Adrenal gland (tissue), 19 donors: ENCODE measurements at places on chromosomes 2 and 18. TPM values are rescaled to one million over a fixed set of nuclear protein-coding genes. Genes with fewer than 3 reads are reported as not detected.

RAB6D gene
- not detected for polyA plus RNA-seq

GPAT2 gene
- polyA plus RNA-seq, result 1.2 TPM

PPP4R3B gene
- 22.9 TPM for polyA plus RNA-seq

DNAH7 gene
- 1.3 TPM for polyA plus RNA-seq

CYS1 gene
- 0.48 TPM for polyA plus RNA-seq

CD8B gene
- polyA plus RNA-seq, result 0.57 TPM

TCF7L1 gene
- 2.1 TPM for polyA plus RNA-seq

GCG gene
- polyA plus RNA-seq, result not detected

- peaks cover 31% of the 10 kb centered on the region for H3K4me1 ChIP-seq
- no peak overlapping the region for H3K4me3 ChIP-seq
- peak overlapping the region; percentile 74 for H3K27ac ChIP-seq
- H3K36me3 ChIP-seq, result peaks cover 47% of the 10 kb centered on the region
- peak; percentile 92 for DNase-seq
Measured at GRCh38 chr2:86072271-86072858, 33.3 kb downstream of the POLR1A start.

DNA sequence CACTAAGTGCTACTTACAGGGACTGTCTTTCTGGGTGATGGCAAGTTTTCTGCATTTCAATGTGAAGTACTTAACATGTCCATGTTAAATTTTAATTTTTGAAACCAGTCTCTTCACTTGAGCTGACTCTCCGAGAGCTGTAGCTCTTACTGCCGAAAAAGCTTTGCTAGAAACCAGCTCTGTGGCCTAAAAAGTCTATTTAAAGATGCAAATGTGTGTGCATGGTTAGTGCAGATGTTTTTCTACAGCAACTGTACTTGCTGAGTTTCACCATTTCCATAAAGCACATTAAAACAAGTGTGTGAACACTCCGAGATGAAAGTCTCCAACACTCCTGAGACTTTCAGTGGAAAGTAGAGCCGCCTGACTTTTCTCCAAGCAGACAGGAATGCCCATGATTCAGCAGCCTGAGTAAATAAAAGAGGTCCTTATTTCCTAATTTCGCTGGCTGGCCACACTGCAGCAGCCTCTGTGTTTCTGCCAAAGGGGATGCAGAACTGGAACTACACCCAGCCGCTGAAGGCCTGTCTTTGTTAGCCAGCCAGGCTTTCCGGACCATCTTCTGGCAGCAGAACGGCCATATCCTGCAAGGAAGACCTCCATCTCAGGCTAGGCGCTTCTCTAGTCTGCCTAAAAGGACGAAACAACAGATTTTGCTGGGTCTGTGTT lies 121.2 kb downstream of the ZNF521 start:
- H3K4me3 ChIP-seq, result no peak overlapping the region
- H3K27ac ChIP-seq, result peak overlapping the region; percentile 15
- peak; percentile 86 for DNase-seq
- no peaks in the 10 kb centered on the region for H3K36me3 ChIP-seq

- DNase-seq, result no peak
- no peak overlapping the region for H3K4me3 ChIP-seq
- no peaks in the 10 kb centered on the region for H3K36me3 ChIP-seq
- no peak overlapping the region for H3K27ac ChIP-seq
- no peaks in the 10 kb centered on the region for H3K27me3 ChIP-seq
- peaks cover 12% of the 10 kb centered on the region for H3K4me1 ChIP-seq
Measured at GRCh38 chr2:207337234-207338219, 171.8 kb upstream of the KLF7 start.

DNA sequence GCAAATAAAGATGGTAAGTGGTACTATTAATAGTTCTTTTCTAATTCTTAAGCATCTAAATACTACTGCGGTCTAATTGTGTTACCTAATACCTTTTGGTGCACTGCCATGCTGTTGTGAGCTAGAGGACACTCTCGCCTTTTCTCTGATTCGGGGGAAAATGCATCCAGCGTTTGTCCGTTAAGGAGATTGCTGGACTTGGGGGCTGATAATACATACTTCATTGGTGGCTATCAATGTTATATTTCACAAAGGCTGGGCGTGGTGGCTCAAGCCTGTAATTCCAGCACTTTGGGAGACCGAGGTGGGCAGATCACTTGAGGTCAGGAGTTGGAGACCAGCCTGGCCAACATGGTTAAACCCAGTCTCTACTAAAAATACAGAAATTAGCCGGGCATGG lies 141.7 kb upstream of the TWIST2 start:
- no peaks in the 10 kb centered on the region for H3K27me3 ChIP-seq
- no peak overlapping the region for H3K27ac ChIP-seq
- DNase-seq, result peak; percentile 3
- no peaks in the 10 kb centered on the region for H3K4me1 ChIP-seq
- H3K36me3 ChIP-seq, result no peaks in the 10 kb centered on the region
- no peak overlapping the region for H3K4me3 ChIP-seq

DNA sequence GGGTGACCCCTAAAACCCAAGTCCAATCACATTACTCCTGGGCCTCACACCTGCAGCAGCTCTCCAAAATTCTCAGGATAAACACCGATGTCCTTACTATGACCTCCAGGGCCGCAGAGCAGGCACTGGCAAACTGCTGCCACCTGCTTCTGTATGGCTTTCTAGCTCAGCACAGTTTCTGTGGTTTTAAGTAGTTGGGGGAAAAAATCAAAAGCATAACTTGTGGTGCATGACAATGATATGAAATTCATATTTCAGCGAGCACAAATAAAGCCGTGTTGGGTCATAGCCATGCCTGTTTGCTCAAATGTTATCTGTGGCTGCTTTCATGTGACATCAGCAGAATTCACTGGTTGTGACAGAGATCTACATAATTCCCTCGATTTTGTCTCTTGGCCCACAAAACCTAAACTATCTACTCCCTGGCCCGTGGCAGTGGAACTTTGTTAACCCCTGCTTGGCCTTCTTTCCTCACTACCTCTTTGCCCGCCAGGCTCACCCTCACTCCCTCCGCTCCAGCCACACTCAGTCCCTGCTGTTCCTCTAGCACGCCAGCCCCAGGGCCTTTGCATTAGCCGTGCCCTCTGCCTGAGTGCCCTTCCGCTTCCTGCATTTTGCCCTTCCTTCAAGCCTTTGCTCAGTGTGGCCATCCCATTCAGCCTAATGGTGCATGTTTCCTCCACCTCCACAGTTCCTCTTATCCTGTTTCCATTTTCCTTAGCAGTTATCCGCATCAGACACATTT lies 108.3 kb downstream of the AGAP1 start:
- no peaks in the 10 kb centered on the region for H3K4me1 ChIP-seq
- no peaks in the 10 kb centered on the region for H3K36me3 ChIP-seq
- no peak overlapping the region for H3K27ac ChIP-seq
- H3K4me3 ChIP-seq, result no peak overlapping the region
- H3K27me3 ChIP-seq, result no peaks in the 10 kb centered on the region

DNA sequence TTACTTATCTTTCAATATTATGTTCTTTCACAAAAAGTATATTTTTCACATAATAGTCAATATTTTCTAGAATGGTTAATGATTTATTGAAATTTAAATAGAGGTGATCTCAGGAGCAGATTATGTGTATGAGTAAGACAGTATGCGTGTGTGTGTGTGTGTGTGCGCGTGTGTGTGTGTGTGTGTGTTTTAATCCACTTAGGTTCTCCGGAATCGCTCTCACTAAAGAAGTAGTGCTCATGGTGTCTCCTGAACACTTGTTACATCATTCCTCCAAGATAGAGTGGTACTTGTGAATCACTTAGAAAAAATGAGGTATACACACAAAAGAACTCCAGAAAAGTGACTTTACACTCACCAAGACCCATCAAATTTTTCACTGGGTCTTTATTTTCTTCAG lies 91.0 kb upstream of the KCNH7 start:
- no peak overlapping the region for H3K27ac ChIP-seq
- no peaks in the 10 kb centered on the region for H3K36me3 ChIP-seq
- H3K4me1 ChIP-seq, result no peaks in the 10 kb centered on the region

GRCh38 chr18:30920757-30921156 lies 121.8 kb downstream of the DSC3 start:
- no peak for DNase-seq
- H3K36me3 ChIP-seq, result no peaks in the 10 kb centered on the region
- H3K27ac ChIP-seq, result no peak overlapping the region
- H3K4me3 ChIP-seq, result no peak overlapping the region
- no peaks in the 10 kb centered on the region for H3K27me3 ChIP-seq
- H3K4me1 ChIP-seq, result no peaks in the 10 kb centered on the region

DNA sequence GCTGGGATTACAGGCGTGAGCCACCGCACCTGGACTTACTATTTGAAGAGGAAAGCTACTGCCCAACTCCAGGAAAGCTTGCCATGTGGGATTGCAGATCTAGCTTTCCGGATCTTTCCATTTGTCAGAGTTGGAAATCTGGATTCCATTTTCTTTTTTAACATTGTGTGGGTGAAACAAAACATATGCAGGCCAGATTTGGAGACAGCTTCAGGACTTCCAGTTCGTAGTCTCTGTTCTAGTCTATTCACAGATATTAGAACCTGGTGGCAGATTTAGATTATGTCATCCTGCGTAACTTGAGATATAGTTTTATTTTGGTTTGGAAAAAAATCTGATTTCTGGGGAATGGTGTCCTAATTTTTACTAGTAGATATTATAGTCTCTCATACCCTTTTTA lies 70.5 kb downstream of the ZNF236 start:
- H3K4me3 ChIP-seq, result no peak overlapping the region
- no peak for DNase-seq
- H3K27me3 ChIP-seq, result no peaks in the 10 kb centered on the region
- no peaks in the 10 kb centered on the region for H3K4me1 ChIP-seq
- no peak overlapping the region for H3K27ac ChIP-seq

GRCh38 chr18:47978603-47979002 lies 48.1 kb upstream of the SMAD2 start:
- no peaks in the 10 kb centered on the region for H3K4me1 ChIP-seq
- no peak for DNase-seq
- H3K4me3 ChIP-seq, result no peak overlapping the region
- H3K27ac ChIP-seq, result no peak overlapping the region
- H3K36me3 ChIP-seq, result no peaks in the 10 kb centered on the region
- H3K27me3 ChIP-seq, result no peaks in the 10 kb centered on the region

DNA sequence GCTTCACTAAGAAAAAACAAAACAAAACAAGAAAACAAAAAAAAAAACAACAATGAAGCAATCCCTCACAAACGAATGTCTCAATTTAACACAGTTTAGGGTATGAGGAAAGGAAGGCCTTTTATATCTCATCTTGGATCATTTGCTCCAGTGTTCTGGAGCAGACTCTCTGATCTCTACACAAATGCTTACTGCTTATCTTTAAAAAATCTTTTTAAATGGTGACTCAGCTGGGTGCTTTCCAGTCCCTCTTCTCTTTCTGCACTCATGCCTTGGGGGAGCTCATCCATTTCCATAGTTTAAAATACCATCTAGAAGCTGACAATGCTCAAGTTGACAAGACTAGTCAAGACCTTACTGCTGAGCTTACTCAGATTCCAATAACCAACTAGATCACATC lies 56.2 kb downstream of the ETAA1 start:
- no peaks in the 10 kb centered on the region for H3K27me3 ChIP-seq
- H3K4me1 ChIP-seq, result no peaks in the 10 kb centered on the region
- no peak overlapping the region for H3K4me3 ChIP-seq
- no peaks in the 10 kb centered on the region for H3K36me3 ChIP-seq
- DNase-seq, result peak; percentile 22

- no peak overlapping the region for H3K4me3 ChIP-seq
- no peaks in the 10 kb centered on the region for H3K36me3 ChIP-seq
- no peak for DNase-seq
- no peak overlapping the region for H3K27ac ChIP-seq
Measured at GRCh38 chr18:21074336-21075323, 37.0 kb downstream of the ROCK1 start.

DNA sequence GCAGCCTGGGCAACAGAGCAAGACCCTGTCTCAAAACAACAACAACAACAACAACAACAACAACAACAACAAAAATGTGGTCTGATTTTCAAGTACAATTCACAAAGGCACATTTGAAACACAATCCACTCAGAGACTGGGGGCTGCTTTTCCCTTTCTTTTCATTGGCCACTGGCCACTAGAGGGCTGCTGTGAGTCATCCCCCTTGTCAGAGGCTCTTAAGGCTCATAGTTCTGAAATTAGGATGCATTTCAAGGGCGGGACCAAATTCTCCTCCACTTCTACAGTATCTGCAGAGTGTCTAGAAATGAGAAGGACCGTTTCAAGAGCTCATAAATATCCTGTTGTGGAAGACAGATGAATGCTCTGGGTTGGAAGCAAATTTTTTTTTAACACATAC lies 285.4 kb downstream of the NRXN1 start:
- no peak for DNase-seq
- H3K36me3 ChIP-seq, result no peaks in the 10 kb centered on the region
- H3K27ac ChIP-seq, result no peak overlapping the region
- no peaks in the 10 kb centered on the region for H3K27me3 ChIP-seq
- no peaks in the 10 kb centered on the region for H3K4me1 ChIP-seq
- no peak overlapping the region for H3K4me3 ChIP-seq

- no peaks in the 10 kb centered on the region for H3K27me3 ChIP-seq
- H3K27ac ChIP-seq, result no peak overlapping the region
- H3K4me3 ChIP-seq, result no peak overlapping the region
- peaks cover 6% of the 10 kb centered on the region for H3K4me1 ChIP-seq
- no peaks in the 10 kb centered on the region for H3K36me3 ChIP-seq
- no peak for DNase-seq
Measured at GRCh38 chr2:63789338-63790020, 52.2 kb upstream of the UGP2 start.

GRCh38 chr2:143960177-143960576 lies 559.7 kb downstream of the ZEB2 start:
- no peaks in the 10 kb centered on the region for H3K4me1 ChIP-seq
- DNase-seq, result no peak
- no peak overlapping the region for H3K4me3 ChIP-seq
- no peak overlapping the region for H3K27ac ChIP-seq

DNA sequence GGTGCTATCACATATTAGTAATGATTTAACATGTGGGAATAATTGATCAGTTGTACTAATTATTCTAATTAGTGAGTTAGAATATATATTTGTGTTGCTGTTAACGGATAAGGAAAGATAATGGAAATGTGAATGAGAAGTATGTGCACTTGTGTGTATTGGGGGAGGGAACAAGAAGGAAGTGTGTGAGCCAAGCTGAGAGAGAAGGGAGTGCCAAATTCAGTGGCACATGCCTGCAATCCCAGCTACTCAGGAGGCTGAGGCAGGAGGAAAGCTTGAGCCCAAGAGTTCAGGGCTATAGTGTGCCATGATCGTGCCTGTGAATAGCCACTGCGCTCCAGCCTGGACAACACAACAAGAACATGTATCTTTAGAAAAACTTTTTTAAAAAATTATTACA lies 9.3 kb downstream of the BARD1 start:
- H3K4me3 ChIP-seq, result no peak overlapping the region
- no peak overlapping the region for H3K27ac ChIP-seq
- no peaks in the 10 kb centered on the region for H3K27me3 ChIP-seq
- no peaks in the 10 kb centered on the region for H3K4me1 ChIP-seq
- DNase-seq, result no peak

GRCh38 chr2:138272524-138273195 lies 228.9 kb upstream of the SPOPL start:
- no peak for DNase-seq
- H3K4me1 ChIP-seq, result peaks cover 4% of the 10 kb centered on the region
- no peak overlapping the region for H3K4me3 ChIP-seq
- H3K27me3 ChIP-seq, result no peaks in the 10 kb centered on the region

DNA sequence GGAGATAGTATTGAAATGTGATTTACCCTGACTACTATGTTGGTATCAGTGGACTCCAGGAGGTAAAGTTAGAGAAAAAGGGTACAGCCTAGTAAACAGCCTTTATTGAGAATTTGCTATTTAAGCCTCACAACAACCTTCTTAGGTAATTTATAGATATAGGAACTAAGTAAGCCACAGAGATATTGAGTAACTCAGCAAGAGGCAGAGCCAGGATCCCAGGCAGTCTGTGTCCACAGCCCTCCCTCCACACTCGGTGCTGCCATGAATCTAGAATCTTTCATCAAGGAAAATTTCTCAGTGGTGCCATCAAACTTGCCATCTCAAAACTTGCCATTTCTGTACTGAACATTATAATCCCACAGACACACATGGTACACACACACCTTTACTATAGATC lies 170.9 kb downstream of the CAPN13 start:
- no peak overlapping the region for H3K4me3 ChIP-seq
- no peak for DNase-seq
- no peaks in the 10 kb centered on the region for H3K27me3 ChIP-seq
- no peak overlapping the region for H3K27ac ChIP-seq
